Activated T-helper 1 cell treated with anti-CD3 and anti-CD28 coated beads, Interleukin-2, amount 50 U/mL, for 16 hours (primary cell): ENCODE measurements at places on chromosomes 2 and 18.

DNA sequence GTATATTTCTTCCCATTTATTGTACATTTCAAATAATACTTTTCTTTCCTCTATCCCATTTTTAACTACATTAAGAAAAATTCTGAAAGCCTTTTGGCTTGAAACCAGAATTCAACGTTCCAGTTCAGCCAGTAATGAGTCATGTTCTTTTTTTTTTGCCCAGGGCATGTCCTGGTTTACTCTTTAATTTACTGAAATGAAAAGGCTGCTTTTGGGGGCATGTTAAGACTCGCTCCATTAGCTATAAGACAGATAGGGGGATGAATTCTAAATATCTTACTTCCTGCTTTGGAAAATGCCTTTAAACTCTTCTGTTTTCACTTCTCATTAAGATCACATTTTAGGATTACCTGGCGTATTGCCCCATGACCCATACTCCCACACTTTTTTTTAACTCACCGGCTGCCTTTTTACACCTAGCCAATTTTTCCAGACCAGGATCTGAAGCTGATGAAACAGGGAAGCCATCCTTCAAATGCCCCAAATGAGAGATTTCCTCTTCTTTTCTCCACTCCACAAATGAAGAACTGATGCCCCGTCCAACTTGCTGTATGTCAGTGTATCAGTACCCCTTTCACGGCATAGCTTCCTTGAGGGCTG, 585 bp downstream of the ABCA12 start:
- DNase-seq = no peak

DNA sequence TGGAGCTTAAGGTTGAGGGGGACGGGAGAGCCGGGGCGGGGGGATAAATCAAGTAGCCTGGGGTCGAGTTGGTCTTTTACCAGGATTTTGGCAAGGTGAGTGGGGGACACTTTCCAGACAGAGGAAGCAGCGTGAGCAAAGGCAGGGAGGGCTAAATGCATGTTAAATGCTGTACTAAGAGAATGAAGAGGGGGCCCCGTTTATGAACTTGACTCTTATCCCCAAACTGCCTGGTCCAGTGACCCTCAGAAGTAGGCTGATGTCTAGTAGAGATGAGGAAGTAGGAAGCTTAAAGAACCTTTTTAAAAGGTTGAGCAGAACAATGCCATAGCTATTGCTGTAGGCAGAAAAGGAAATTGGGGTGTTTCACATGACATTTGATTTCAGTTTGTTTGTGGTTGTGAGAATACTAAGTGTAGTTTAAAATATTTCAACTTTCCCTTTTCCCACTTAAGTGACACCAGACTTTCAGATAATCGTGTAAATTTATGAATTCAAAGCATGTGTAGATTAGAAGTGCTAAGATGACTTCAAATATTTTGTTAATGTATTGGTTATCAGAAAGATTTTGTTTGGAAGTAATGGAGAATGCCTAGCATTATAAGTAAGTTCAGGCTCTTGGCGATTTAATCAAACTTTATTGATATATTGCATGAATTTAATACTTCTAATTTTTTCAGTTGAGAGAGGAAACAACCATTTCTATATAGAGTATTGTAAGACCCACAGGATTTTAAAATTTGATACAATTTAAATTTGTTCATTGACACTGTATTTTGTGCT, 1.8 kb downstream of the REL start:
- no peak for DNase-seq

DNA sequence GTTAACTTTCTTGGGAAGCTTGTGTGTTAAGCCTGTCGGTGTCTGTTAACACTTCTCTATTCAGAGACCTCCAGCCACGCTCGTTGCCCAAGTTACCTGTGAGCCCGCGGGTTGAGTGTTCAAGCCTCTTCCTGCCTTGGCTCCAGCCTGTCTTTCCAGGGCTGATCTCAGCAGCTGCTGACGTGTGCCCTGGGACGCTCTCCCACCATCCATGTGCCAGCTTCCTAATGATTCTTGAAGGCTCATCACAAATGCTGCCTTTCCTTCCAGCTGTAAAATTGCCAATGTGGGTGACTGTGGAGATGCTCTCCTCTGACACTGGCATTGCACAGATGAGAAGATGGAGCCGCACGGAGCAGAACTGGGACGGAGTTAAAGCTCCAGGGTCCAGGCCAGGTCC, 6.1 kb downstream of the RNF144A start:
- DNase-seq = no peak

DNA sequence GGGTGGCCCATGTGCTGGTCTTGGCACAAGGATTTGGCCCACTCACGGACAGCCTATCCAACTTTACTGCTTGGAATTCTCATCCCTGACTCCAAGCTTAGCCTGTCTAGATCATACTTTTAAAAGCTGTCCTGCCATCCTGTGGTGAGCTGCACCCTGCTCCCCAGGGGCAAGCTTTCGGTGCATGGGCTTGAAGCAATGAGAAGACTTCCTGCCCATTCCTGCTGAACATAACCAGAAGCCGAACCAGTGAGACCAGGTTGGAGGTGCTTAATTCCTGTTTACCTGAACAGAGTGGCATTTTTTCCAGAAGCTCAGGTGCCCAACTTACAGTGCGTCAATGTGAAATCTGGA, 154.5 kb downstream of the ANTXR1 start:
- DNase-seq = no peak

DNA sequence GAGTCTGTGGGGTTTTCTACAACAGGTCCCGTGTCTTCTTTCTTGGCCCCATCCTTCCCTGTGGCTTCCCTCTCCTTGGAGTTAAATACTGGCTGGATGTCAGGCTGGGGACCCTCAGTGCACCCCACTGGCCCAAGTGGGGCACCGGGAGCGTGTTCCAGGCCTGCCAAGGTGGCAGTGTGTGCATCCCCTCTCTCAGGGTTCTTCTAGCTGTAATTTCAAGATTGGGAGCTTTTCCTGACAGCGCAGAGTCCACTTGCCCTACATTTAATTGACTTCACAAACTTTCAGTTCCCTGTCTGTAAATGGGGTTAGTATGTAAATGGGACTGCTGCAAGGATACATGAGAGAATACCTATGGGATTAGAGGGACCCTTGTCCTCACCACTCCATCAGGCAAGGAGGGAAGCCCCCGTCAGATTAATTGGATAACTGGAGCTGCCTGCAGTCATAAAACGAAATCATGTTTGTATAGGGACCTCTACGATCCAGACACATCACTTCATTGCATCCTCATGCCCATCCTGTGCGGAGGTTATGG, 66.6 kb downstream of the IL1R2 start:
- DNase-seq = no peak
